Activated CD4-positive, alpha-beta T cell treated with anti-CD3 and anti-CD28 coated beads for 1 hour (primary cell): ENCODE measurements at places on chromosomes 6 and 20.
A peak's percentile ranks its signal among the peaks of the same experiment; 100 is the strongest.

DNA sequence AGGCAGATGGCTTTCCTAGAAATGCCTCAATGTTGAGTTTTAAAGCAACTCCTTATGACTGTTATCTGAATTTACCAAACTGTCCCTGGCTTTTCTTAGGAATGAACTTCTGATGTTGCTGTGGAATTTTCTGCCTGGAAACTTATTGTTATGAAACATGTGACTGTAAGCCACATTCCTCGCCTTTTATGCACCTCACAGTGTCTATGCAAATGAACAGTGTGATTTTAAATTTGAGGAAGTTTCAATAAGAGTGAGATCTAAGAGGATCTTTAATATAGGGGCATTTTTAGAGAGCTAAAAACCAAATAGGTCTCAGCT is 2.4 kb upstream of the CCR6 start:
- no peak for DNase-seq

DNA sequence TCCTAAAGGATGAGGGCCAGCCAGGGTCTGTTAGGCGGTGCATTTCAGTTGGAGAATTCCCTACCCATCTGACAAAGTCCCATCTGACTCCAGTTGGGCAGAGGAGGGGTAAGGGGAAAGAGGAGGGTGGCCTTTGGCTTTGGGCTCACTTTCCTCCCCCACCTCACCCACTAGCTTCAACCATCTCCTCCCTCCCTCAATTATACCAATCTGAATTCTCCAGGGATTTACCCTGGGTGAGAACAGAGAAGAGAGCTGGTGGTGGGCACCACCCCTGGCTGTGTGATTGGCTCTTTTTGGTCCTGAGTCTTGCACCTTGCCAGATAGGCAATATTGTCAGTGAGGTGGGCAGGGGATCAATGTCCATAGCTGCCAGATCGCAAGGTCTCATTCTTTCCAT is 3.2 kb downstream of the HMGA1 start:
- no peak for DNase-seq

DNA sequence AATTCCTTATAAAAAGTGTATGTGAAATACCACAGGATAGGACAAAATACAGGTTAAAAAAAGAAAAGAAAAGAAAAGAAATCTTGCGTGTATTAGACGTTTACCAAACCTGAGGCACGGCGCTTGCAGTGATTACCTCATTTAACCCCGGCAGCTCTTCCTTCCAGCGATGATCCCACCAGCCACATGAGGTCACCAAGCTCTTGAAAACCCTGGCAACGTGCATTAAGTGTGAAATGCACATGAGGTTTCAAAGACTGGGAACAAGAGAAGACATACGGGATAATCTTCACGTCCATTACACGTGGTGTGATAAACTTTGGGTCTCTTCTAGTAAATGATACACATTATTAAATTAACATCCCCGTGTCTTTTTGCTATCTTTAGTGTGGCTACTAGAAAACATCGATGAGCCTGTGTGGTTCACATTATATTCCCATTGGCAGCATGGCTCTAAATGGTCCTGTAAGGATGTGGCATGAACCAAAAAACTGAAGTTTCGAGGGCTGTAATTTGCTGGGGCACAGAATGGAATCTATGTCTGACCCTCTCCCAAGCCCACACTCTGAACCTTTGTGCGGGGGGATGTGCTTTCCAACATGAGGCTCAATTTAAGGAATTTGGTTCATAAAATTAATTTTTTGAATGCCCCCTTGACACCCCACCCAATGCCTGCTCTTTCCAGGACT is 59.2 kb upstream of the THBS2 start:
- DNase-seq = no peak

GRCh38 chr6:44257025-44257752 is at the start of gene SLC35B2:
Gene SLC35B2, minus strand, starts transcription at chr6:44257528. Its CDS starts 118 bp downstream, at chr6:44257410.
- peak; percentile 53 for DNase-seq

GRCh38 chr6:1864496-1864895 is 254.8 kb downstream of the FOXC1 start:
- DNase-seq = no peak
